Neural progenitor cell (in vitro differentiated cells): ENCODE measurements at places on chromosomes 2 and 18. TPM values are rescaled to one million over a fixed set of nuclear protein-coding genes. Genes with fewer than 3 reads are reported as not detected.

GRCh38 chr2:148221926-148222325, 201.0 kb downstream of the MBD5 start:
- DNase-seq, result no peak

GRCh38 chr2:187493877-187494568, 46.0 kb upstream of the CALCRL start:
- DNase-seq, result no peak

Gene CAPN13
- total RNA-seq, result 0.25 TPM in 1 of 2 replicates, not detected in the other

- no peak for DNase-seq
These were observed 15.6 kb upstream of the MAP3K20 start for GRCh38 chr2:173059971-173060461.

Gene STAMBP
- 34.0 and 77.3 TPM in 2 replicates for total RNA-seq

Gene GRP
- 2.1 TPM in 1 of 2 replicates, not detected in the other for total RNA-seq

GRCh38 chr2:188676010-188676400, 298.2 kb upstream of the COL3A1 start:
- DNase-seq, result no peak

GRCh38 chr2:113698892-113699447, 57.5 kb downstream of the SLC35F5 start:
- DNase-seq, result no peak

Gene IL1A
- total RNA-seq, result 1.3 and 3.2 TPM in 2 replicates

GRCh38 chr18:74515620-74516231, 18.6 kb upstream of the CNDP1 start:
- no peak for DNase-seq

Gene POTEC
- total RNA-seq, result 0.06 TPM in 1 of 2 replicates, not detected in the other

DNA sequence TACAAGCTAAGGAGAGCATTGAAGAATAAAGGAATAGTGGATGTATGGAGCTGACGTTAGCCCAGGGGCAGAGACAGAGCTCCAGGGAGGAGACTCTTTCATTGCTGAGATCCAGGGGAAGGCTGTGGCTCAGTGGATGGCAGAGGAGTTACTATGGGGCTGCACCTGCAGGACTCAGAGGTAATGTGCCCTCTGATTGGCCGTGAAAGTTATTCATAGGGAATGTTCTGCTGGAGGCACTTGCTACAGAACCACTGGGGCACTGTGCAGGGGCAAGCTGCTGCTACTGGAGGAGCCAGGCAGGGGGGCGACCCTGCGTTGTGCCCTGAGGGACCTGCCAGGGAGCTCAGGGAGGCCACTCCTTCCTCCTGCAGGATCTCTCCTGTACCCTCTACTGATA, 199.2 kb downstream of the PTPRM start:
- DNase-seq, result no peak

DNA sequence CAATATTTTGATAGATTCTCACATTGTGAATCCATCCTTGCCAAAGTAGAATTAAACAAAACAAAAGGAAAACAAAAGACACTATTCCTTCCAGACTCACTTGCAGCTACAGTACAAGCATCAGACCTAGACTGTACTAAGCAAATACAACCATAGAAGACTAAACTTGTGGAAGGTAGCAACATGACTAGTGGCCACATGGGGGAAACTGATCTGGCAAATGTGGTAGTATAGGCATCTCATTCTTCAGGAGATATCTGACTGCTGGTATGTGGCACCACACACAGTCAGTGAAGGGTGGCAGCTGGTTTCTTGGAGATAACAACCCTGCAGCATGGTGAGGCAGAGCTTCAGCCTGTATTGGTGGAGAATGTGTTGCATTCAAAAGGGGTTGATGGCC, 81.0 kb upstream of the ACVR2A start:
- DNase-seq, result no peak
